ENCODE measurements at places on chromosomes 1 and 21. TPM values are rescaled to one million over a fixed set of nuclear protein-coding genes. Genes with fewer than 3 reads are reported as not detected.

Gene CAMK2N1
- 10.1 TPM for total RNA-seq

Gene NUF2
- total RNA-seq = 32.9 TPM

Gene MASP2
- total RNA-seq = 0.82 TPM

Gene MX2
- total RNA-seq = 4.0 TPM

Gene C1orf56
- 2.9 TPM for total RNA-seq

Gene RNPC3
- 16.4 TPM for total RNA-seq

Gene S100A16
- total RNA-seq = 17.6 TPM

Gene UTS2
- total RNA-seq = not detected

Gene GJA8
- not detected for total RNA-seq

Gene PRRX1
- 0.31 TPM for total RNA-seq

Gene RIPPLY3
- 2.3 TPM for total RNA-seq

- H3K4me3 ChIP-seq = no peak overlapping the region
- peak overlapping the region; percentile 20 for H3K27ac ChIP-seq
- no peaks in the 10 kb centered on the region for H3K27me3 ChIP-seq
- peaks cover 32% of the 10 kb centered on the region for H3K36me3 ChIP-seq
Observed at GRCh38 chr1:160664573-160665051, 17.8 kb upstream of the SLAMF1 start.

GRCh38 chr1:108816049-108816893 is 40.6 kb downstream of the AKNAD1 start:
- H3K4me1 ChIP-seq = peaks cover 35% of the 10 kb centered on the region
- peak overlapping the region; percentile 3 for H3K4me3 ChIP-seq
- DNase-seq = peak; percentile 32
- H3K36me3 ChIP-seq = peaks cover 2% of the 10 kb centered on the region
- H3K27ac ChIP-seq = peak overlapping the region; percentile 52
- no peaks in the 10 kb centered on the region for H3K27me3 ChIP-seq

DNA sequence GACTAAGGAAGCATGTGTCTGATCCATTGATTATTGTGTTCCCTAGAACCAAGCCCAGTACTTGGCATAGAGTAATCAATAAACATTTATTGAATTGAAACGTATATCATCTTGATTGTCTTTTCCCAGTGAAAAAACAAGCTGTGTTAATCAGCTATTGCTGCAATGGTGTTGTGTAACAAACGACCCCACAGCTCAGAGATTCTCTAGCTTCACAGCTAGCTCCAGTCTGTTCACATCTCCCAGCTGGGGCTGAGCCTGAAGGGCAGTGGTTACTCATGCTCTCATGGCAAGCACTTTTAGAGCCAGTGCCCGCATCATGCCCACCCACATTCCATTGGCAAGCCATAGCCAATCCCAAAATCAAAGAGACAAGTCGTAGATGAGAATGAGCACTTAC is 237.4 kb upstream of the RAB4A start:
- DNase-seq = no peak
- H3K4me3 ChIP-seq = no peak overlapping the region
- peaks cover 49% of the 10 kb centered on the region for H3K4me1 ChIP-seq
- H3K27me3 ChIP-seq = peaks cover 3% of the 10 kb centered on the region
- no peaks in the 10 kb centered on the region for H3K36me3 ChIP-seq

DNA sequence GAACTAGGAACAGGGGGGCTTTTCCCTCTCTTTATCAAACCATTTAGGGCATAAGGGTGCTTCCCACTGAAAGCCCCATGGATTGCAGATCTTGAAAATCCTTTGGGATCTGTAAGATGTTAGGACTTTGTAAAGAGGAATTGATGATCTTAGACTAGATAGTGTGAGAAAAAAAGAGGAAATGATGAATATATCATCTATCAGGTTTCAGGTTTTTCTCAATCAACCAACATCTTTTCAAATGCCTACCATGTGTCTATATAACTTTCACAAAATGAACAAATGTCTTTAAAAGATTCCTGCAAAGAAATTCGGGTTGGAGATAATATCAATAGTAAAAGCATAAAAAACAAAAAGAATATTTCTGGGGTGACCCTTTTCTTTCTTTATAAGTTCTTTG is 50.1 kb downstream of the KCNC4 start:
- H3K27ac ChIP-seq = no peak overlapping the region
- DNase-seq = no peak
- H3K27me3 ChIP-seq = peaks cover 20% of the 10 kb centered on the region
- H3K4me1 ChIP-seq = peaks cover 13% of the 10 kb centered on the region
- H3K4me3 ChIP-seq = no peak overlapping the region

- H3K4me1 ChIP-seq = peaks cover 9% of the 10 kb centered on the region
- H3K27ac ChIP-seq = no peak overlapping the region
- no peak overlapping the region for H3K4me3 ChIP-seq
- DNase-seq = no peak
- no peaks in the 10 kb centered on the region for H3K36me3 ChIP-seq
Observed at GRCh38 chr1:101302831-101303511, 66.2 kb downstream of the S1PR1 start.

DNA sequence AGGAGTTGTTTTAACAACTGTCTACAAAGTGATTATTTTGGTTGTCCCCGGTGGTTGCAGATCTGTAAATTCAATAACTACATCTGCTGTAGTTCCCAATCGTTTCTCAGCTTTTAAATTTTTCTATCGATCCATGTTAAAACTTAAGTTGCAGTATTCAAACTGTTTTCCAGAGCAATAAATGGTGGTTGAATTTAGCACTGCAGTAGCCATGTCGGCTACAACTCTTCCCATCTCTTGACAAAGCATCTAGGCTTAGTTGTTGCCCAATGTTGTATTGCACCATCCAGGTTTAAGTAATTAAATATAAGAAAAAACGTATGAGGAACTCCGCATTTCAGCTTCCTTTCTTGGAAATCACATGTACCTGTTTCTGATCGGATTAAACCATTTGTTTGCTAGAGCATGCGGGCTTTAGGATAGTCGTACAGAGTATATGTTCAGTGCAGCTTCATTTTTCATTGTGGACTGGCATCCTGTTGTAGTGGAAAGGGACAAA is 996 bp downstream of the CNIH4 start:
- no peaks in the 10 kb centered on the region for H3K27me3 ChIP-seq
- H3K4me3 ChIP-seq = peak overlapping the region; percentile 88
- peak overlapping the region; percentile 83 for H3K27ac ChIP-seq
- H3K4me1 ChIP-seq = peaks cover 20% of the 10 kb centered on the region
- no peak for DNase-seq

GRCh38 chr1:26317146-26317545 is 612 bp upstream of the CD52 start:
- peaks cover 13% of the 10 kb centered on the region for H3K27me3 ChIP-seq
- H3K36me3 ChIP-seq = peaks cover 3% of the 10 kb centered on the region
- H3K4me1 ChIP-seq = peaks cover 33% of the 10 kb centered on the region
- peak overlapping the region; percentile 78 for H3K27ac ChIP-seq
- H3K4me3 ChIP-seq = no peak overlapping the region

- no peak overlapping the region for H3K4me3 ChIP-seq
- H3K27me3 ChIP-seq = peaks cover 11% of the 10 kb centered on the region
- no peak for DNase-seq
Observed at GRCh38 chr21:45010096-45010495, 64.3 kb upstream of the ADARB1 start.

- peak; percentile 52 for DNase-seq
- H3K36me3 ChIP-seq = no peaks in the 10 kb centered on the region
- peak overlapping the region; percentile 57 for H3K4me3 ChIP-seq
- H3K27ac ChIP-seq = no peak overlapping the region
- H3K27me3 ChIP-seq = peaks cover 49% of the 10 kb centered on the region
Observed at GRCh38 chr1:46166521-46167462, 8.1 kb upstream of the TSPAN1 start.

- peaks cover 4% of the 10 kb centered on the region for H3K27me3 ChIP-seq
- H3K4me1 ChIP-seq = peaks cover 29% of the 10 kb centered on the region
- no peak for DNase-seq
- H3K36me3 ChIP-seq = no peaks in the 10 kb centered on the region
- no peak overlapping the region for H3K27ac ChIP-seq
- H3K4me3 ChIP-seq = no peak overlapping the region
Observed at GRCh38 chr1:111225091-111225490, 2.4 kb upstream of the CHI3L2 start.

GRCh38 chr1:17861685-17862084 is 106.6 kb downstream of the ACTL8 start:
- H3K27ac ChIP-seq = no peak overlapping the region
- H3K27me3 ChIP-seq = peaks cover 2% of the 10 kb centered on the region
- DNase-seq = peak; percentile 25

DNA sequence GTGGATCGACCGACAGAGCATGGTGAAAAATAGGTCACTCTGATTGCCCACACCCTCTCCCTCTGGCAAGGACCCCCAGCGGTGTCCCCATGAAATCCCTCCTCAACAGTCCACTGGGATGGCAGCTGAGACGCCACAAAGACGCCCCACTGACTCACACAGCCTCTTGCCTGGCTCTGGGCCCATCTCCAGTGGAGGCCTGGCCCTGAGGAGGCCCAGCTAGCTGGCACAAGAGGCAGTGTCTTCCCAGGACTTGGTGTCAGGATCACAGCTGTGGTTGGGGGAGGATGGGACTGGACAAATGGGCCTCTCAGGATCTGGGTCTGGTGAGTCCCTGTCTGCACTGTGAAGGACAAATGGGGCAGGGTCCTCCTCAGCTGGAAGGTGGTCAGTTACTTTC is 4.6 kb downstream of the ALX3 start:
- peaks cover 65% of the 10 kb centered on the region for H3K27me3 ChIP-seq
- peaks cover 11% of the 10 kb centered on the region for H3K4me1 ChIP-seq
- no peak overlapping the region for H3K4me3 ChIP-seq
- no peak overlapping the region for H3K27ac ChIP-seq
- DNase-seq = no peak

GRCh38 chr1:28631713-28632112 is 11.2 kb downstream of the TAF12 start:
- H3K27ac ChIP-seq = no peak overlapping the region
- H3K36me3 ChIP-seq = peaks cover 3% of the 10 kb centered on the region
- no peak overlapping the region for H3K4me3 ChIP-seq
- H3K4me1 ChIP-seq = no peaks in the 10 kb centered on the region
- no peak for DNase-seq

- peak within 1 kb of the TSS; percentile 22 for H3K27ac ChIP-seq
- H3K4me1 ChIP-seq = peaks cover 38% of the 10 kb centered on the region
- DNase-seq = peak; percentile 65
- peaks cover 47% of the 10 kb centered on the region for H3K27me3 ChIP-seq
- no peaks in the 10 kb centered on the region for H3K36me3 ChIP-seq
Observed at GRCh38 chr1:183417772-183418491, at the start of gene NMNAT2. Gene NMNAT2 (minus strand): TSS chr1:183418380. CDS start chr1:183418267, 113 bp downstream.

- no peaks in the 10 kb centered on the region for H3K36me3 ChIP-seq
- peak within 1 kb of the TSS; percentile 92 for H3K4me3 ChIP-seq
- DNase-seq = peak; percentile 96
- peak within 1 kb of the TSS; percentile 88 for H3K27ac ChIP-seq
- peaks cover 61% of the 10 kb centered on the region for H3K4me1 ChIP-seq
Observed at GRCh38 chr1:27603681-27604578, at the start of gene AHDC1. Gene AHDC1 (minus strand): TSS chr1:27604144. CDS start chr1:27552115, 52,029 bp downstream.

DNA sequence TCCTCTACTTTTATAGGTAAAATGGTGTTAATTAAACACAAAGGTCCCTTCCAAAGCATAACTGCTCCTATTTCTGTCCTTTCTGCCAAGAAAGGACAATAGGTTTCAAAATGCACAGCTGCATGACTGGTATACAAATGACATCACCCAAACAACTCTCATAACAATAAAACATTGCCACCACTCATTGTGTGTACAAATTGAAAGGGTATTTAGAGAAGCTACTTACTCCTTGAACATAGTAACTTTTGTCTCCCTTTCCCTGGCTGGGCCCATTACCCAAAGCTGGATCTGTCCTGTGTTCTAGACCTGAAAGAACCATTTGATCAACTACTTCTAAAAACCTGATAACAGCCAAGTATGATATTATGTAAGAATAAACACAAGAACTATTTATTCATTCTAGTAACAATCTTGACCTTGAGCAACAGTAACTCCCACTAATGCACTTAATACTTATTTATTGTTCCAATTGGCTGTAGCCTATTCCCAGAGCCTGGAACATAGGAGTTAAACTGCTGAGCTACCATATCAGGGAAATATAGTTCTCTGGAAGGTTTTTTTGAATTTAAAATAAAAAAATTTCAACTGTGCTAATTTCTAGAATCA is 38.2 kb downstream of the TTLL7 start:
- DNase-seq = no peak
- no peak overlapping the region for H3K4me3 ChIP-seq
- no peak overlapping the region for H3K27ac ChIP-seq
- no peaks in the 10 kb centered on the region for H3K27me3 ChIP-seq
- no peaks in the 10 kb centered on the region for H3K36me3 ChIP-seq

- H3K36me3 ChIP-seq = no peaks in the 10 kb centered on the region
- no peak for DNase-seq
Observed at GRCh38 chr1:234478152-234478480, 863 bp downstream of the TARBP1 start.

- no peaks in the 10 kb centered on the region for H3K4me1 ChIP-seq
- DNase-seq = no peak
- H3K27me3 ChIP-seq = no peaks in the 10 kb centered on the region
- H3K36me3 ChIP-seq = no peaks in the 10 kb centered on the region
- no peak overlapping the region for H3K27ac ChIP-seq
- H3K4me3 ChIP-seq = no peak overlapping the region
Observed at GRCh38 chr1:229848752-229849677, 218.0 kb upstream of the GALNT2 start.

GRCh38 chr1:190578017-190578416 is 100.4 kb upstream of the BRINP3 start:
- no peak overlapping the region for H3K4me3 ChIP-seq
- no peak for DNase-seq
- H3K4me1 ChIP-seq = no peaks in the 10 kb centered on the region
- no peaks in the 10 kb centered on the region for H3K27me3 ChIP-seq

DNA sequence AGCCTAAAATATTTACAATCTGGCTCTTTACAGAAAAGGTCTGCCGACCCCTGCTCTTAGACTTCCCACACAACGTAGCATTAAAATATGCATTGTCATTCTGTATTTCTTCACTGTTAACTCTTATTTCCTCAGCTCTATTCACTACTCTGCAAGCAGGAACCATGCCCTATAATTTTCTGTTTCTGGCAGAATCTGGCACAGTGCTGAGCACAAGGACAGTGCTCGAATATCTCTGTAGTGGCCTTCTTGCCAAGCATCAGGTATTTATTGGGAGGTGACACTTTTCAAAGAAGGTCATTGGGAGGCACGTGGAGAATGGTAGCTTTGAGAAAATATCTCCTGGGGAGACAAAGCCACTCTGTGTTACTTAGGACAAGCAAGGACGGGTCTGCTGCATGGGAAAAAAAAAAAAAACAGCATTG is 77.9 kb downstream of the PSMG1 start:
- H3K36me3 ChIP-seq = no peaks in the 10 kb centered on the region
- DNase-seq = no peak
- H3K27me3 ChIP-seq = no peaks in the 10 kb centered on the region
- H3K27ac ChIP-seq = no peak overlapping the region
- H3K4me1 ChIP-seq = peaks cover 13% of the 10 kb centered on the region
- no peak overlapping the region for H3K4me3 ChIP-seq

GRCh38 chr1:118023199-118023598 is 93.7 kb downstream of the WDR3 start:
- no peaks in the 10 kb centered on the region for H3K36me3 ChIP-seq

GRCh38 chr1:225876900-225877510 is 5.2 kb downstream of the TMEM63A start:
- H3K4me1 ChIP-seq = peaks cover 56% of the 10 kb centered on the region
- 0 out of 2 replicates have a peak overlapping the region, but pooled peaks have one; percentile 23 for H3K27ac ChIP-seq

Data from WTC11 (cell line).